ENCODE measurements at places on chromosomes 12 and 14.

DNA sequence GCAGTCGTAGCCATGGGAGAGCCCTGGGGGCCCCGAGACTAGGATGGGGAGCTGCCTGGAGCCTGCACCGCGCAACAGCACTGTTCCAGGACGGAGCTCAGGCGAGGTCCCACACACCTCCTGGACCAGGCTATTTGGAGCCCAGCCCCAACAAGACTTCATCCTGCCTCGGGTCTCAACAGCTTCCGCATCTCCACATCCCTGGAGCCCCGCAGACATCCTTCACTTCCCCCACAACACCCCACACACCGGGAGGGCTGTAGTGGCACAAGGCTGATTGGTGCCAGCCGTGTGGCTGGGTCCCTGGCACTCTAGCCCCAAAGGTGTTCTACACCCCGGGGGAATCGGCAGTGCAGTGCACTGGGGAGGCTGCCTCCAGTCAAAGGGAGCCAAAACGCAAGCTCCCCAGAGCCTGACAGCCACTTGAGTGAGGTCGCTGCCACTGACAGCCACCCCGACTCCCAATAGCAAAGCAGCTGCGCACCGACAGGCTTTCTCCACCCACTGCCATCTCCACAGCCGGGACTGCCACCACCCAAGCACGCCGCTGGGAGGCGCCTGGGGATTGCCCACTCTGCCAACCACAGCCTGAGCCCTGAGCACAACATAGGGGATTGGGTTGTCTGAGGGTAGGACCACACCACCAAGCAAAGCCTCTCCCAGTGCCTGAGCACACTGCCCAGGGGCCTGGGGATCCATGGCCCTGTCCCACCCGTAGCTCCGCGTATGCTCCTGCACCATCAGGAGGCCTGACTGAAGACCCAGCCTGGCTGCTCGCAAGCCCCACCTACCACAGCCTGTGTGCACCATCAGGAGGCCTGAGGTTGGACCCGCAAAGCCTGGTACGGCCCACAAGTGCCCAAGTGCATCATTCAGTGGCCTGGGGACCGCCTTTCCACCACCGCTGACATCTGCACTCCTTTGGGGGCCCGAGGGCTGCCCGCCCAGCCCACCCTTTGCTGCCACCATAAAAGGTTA, 13.2 kb upstream of the KLRF1 start:
- DNase-seq, result peak; percentile 84

- peak; percentile 86 for DNase-seq
Measured at GRCh38 chr14:77133720-77134338, 7.8 kb downstream of the ZDHHC22 start.

GRCh38 chr12:3218228-3219171, 141.3 kb downstream of the TSPAN9 start:
- DNase-seq, result no peak

- DNase-seq, result no peak
Measured at GRCh38 chr12:52432559-52433207, 1.5 kb downstream of the KRT75 start.

- no peak for DNase-seq
Measured at GRCh38 chr12:117105902-117106301, 6.7 kb upstream of the TESC start.

DNA sequence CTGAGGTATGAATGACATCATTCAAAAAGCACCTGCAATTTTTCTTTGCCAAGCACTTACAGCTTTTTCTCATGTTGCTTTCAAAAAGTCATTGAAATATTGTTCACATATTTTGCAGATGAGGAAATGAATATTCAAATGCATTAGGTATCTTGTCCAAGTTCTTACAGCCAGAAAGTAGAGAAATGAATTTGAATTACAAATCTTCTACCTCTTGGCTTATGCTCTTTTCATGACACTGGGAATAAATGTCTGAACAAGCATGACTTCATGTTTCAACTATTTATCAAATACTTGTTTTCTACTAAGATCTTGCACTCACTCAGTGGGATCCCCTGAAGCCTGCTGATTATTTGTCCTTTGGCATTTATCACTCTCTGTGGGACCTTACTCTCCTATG, 267.2 kb upstream of the BTG1 start:
- DNase-seq, result no peak

DNA sequence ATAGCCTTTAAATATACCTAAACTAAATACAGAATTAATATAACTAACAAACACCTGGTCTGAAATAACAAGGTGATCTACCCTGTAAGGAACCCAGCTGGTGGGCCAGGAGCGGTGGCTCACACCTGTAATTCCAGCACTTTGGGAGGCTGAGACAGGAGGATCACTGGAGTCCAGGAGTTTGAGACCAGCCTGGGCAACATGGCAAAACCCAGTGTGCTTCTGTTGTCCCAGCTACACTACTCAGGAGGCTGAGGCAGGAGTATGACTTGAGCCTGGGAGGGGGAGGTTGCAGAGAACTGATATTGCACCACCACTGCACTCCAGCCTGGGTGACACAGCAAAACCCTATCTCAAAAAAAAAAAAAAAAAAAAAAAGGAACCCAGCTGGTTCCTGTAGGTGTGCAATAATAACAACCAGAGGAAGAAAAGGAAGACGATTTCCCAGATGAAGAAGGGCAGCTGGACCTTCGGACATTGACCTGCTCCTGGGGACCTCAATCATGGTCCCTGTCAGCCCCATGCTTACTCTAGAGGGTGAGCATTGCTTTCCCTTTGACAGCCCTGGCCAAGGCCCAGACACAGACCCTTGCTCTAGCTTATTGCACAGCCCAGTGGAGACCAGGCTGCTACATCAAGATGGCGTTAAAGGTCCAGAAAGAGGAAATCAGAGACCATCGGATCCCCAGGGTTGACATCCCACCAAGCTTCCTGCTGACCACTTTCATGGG, 5.4 kb downstream of the FOS start:
- no peak for DNase-seq

DNA sequence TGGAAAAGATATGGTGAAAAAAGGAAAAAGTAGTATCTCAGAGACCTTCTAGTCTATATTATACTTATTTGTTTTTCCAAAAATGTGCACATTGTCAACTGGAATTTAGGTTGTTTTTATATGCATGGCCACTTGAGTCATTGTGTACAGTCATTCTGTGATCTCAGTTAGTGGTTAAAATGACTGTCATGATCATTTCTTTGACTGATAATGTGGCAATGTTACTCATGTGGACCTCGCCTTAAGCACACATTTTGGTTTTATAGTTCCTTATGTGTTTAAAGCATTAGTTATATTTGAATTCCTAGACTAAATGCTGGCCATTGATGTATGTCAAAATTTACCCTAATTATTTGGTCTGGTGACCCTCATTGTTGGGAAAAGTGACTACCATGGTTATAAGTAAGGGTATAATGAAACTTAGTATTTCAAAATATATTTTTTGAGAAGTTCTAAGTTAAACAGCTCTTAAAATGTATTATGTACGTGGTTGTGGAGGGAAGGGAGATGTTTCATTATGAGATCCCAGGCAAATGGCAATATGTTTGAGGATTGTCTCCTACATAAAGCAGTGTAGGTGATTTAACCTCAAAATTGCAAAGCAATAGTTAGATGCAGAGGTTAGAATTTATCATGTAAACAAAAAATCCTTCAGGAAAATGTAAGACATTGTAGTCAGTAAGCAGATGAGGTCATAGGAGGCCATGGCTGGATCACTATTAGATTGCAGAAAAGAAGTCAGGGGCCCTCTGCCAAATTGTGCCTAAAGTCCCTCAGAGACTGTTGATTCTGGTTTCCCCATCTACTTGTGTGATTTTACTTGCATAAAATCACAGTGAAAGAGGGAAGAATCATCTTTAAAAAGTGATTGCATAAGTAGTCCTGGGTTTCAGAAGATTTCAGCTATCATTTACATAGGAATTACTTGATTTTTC, 17.5 kb downstream of the PNMA1 start:
- DNase-seq, result peak; percentile 65

- DNase-seq, result no peak
Measured at GRCh38 chr12:126856958-126857357, 1410.0 kb upstream of the TMEM132C start.

DNA sequence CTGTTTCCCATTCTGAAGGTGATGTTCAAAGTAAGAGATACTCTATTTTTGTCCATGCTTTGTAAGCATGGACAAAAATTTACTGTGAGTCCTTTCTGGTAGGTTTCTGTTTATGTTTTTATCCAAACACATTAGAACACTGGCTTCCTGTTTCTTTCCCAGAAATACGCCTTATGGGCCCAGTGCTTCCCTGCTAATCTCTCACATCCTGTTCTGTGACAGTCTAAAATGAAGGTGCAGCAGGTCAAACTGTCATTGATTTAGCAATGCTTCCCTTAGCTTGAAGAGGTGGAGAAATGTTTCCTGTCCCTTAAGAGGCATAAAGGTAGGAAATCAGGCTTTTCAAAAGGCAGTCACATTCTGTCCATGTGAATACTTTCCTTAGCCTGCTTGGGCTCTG, 305.6 kb downstream of the RPS29 start:
- DNase-seq, result no peak

DNA sequence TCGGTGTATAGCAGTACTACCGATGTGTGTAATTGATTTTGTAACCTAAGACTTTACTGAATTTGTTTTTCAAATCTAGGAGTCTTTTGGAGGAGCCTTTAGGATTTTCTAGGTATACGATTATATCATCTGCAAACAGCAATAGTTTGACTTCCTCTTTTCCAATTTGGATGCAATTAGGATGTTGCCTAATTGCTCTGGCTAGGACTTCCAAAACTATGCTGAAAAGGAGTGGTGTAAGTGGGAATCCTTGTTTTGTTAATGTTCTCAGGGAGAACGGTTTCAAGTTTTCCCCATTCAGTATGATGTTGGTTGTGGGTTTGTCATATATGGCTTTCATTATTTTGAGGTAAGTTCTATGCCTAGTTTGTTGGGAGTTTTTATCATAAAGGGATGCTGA, 171.6 kb upstream of the PDE3A start:
- DNase-seq, result no peak

- DNase-seq, result no peak
Measured at GRCh38 chr14:20277409-20277808, 28.3 kb downstream of the TTC5 start.

GRCh38 chr12:6929466-6930452, 2.0 kb downstream of the ATN1 start:
- no peak for DNase-seq

DNA sequence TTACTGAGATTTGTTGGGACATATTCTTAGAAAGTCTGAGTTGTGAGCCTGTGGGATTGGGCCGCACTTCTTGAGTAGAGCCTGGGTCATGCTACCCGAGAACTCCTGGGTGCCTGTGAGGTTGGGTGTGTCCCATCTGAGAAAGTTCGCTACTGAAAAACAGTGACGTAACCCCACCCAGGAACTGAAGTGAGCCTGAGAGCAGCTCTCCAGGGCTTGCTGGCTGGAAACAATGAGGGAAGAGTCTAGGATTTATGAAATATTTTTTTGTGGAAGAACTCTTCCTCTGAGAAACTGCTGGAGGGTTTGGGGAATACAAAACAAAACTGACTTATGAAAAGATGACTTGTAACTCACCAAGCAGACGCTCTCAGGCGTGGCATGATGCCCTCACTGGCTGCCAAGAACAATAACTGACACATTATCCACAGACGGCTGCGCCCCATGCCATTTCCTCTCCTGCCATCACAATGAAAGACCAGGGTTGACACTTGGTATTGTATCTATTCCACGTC, 69.2 kb downstream of the RASSF3 start:
- no peak for DNase-seq

- DNase-seq, result no peak
Measured at GRCh38 chr12:132395908-132396305, 66.5 kb upstream of the GALNT9 start.

- no peak for DNase-seq
Measured at GRCh38 chr12:76669981-76670380, 93.9 kb upstream of the ZDHHC17 start.

DNA sequence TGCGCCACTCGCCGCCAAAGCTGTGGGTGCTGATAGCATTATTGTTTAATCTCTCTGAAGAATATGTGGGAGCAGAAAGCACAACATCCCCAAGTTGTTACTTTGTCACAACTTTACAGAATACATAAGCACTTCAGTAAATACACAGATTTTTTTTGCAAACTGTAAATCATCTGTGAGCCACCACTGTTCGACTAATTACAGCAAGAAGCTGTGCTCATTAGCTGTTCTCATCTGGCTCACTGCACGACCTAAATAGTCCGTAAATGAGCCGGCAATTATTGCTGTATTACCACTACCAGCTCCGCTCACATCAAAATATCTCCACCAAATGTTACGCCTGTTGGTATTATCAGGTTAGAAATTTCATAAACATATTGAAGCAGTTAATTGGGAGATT, 228.9 kb upstream of the PRKD1 start:
- DNase-seq, result no peak

DNA sequence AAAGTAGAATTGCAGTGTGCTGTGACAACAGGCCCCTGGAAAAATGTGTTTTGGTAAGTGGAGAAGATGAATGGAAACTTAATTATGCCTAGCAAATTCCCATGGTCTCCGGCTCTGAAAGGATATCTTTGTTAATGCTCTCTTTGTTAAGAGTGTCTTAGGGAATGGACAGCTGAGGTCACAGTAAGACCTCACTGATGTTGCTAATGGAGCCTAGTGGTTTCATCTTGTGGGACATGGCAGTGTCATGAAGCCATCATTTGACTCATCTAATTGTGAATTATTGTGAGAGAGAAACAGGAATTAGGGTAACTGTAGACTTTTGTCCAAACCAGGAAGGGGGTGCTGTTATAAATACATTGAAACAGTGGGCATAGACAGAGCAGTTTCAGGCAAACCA, 330.3 kb downstream of the TMTC2 start:
- no peak for DNase-seq

GRCh38 chr14:69693801-69694729, 72.9 kb upstream of the SRSF5 start:
- DNase-seq, result no peak

- no peak for DNase-seq
Measured at GRCh38 chr14:29895591-29896083, 32.0 kb downstream of the PRKD1 start.

- no peak for DNase-seq
Measured at GRCh38 chr14:92961567-92961855, 38.6 kb downstream of the CHGA start.

DNA sequence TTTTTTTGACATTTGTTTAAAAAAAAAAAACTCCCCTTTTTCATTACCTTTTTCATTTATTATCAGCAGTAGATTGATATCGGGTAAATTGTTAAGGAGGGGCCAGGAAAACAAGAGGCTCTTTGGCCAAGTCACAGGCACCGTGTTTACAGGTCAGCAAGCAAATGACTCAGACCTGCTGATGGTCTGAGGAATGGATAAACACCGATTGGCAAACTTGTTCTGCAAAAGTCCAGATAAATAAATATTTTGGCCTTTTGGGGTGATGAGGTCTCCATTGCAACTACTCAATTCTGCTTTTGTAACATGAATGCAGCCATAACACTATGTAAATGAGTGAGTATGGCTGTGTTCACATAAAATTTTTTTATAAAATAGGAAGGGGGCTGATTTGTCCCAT, 94.0 kb downstream of the RPS29 start:
- no peak for DNase-seq

Measured in GM20000 (cell line).